ENCODE measurements at places on chromosomes 3 and 15.

GRCh38 chr3:190426806-190427507 is 22.7 kb downstream of the TMEM207 start:
- DNase-seq, result no peak

GRCh38 chr15:38888701-38889221 is 324.1 kb upstream of the RASGRP1 start:
- DNase-seq, result no peak

DNA sequence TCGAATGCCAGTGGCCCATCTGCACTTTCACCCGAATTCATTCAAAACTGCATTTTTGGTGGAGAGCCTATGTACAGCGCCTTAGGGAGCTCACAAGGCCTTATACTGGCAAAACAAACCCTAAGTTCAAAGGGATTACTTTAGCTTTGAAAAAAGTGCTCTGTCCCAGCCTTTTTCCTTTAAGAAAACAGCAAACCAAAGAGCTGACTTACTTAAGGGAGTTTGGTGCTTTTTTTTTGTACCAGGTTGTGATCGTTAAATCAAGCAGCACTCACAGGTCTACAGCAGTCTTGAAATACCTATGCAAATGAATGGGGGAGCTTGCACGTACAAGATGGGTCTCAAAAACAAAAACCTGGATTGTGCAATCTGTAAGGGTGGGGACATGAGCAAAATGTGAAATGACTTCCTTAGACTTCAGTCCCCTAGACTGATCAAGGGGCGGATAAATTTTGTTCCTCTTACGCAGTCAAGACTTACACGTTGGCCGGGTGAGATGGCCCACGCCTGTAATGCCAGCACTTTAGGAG is 11.6 kb upstream of the PIK3CB start:
- DNase-seq, result no peak

GRCh38 chr15:63157891-63158431 is 684 bp upstream of the RPS27L start:
- peak; percentile 70 for DNase-seq

GRCh38 chr15:67171471-67171870 is 83.0 kb downstream of the AAGAB start:
- DNase-seq, result no peak

DNA sequence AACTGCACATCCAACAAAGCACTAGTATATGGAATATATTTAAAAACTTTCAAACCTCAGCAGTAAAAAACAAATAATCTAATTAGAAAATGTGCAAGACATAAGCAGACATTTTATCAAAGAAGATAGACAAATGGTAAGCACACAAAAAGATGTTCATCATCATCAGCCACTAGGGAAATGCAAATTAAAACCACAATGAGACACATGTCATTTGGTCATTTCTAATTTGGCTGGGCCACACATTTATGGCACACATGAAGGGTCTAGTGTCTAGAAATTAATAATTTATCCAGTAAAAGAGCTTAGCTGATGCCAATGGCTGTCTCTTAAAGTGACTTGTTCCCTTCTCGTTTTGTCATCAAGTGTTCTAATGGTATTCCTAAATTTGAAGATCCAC is 45.8 kb downstream of the ARHGAP31 start:
- DNase-seq, result no peak

DNA sequence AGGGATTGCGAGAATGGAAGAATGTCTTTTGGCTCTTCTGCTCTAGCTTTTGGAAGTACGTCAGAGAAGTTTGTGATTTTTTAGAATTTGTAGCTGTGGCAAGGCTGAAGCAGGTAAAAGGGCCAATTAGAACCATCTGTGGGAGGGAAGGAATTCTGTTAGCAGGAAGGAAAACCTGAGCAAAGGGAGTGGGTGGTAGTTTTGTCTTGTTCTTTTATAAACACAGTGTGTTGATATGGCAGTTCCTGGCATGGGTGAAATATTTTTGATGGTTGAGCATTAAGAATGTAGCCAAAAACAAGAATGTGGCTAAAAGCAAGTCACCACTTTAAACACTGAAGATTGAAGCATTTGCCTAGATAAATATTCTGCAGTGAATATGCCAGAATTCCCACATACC is 23.8 kb downstream of the DAG1 start:
- DNase-seq, result no peak

DNA sequence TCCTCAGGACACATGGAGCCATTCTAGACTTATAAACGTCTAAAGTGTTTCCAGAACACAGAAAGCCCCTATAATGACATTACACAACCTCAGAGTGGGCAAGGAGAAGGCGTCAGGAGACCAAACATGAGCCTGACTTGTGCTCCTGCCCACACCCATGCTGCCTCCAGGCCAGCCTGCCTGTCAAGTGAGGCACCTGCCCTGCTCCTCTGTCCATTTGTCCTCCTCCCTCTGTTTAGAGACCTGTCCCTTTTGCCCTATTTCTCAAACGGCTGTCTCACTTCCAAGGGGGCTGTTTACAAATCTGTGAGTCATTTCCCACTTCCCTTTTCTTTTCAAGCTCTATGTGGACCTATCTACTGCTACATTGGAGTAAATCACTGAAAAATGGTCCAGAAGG is 21.0 kb downstream of the ZDHHC3 start:
- DNase-seq, result peak; percentile 34
